NCI-H774 (cell line): ENCODE measurements at places on chromosomes 5 and 9.

DNA sequence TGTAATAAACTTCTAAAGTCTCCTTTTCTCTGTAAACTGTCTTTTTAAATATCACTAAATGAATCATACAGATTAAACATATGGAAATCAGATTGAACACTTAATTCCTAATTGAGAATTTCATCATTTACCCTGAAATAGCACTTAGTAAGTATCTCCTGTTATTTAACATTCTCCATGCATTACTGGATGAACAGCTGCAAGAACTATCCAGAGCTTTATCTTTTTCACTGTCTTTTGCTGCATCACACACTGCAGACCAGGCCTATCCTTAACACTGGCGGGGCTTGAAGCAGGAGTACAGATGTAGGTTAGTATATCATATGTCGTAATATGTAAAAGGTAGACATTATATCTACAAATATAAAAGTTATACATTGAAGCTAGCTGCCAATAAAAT, 108.7 kb upstream of the EFNA5 start:
- DNase-seq, result no peak

- DNase-seq, result no peak
Observed at GRCh38 chr9:127033061-127033460, 89.4 kb downstream of the ANGPTL2 start.

- no peak for DNase-seq
Observed at GRCh38 chr5:39020458-39020857, 53.7 kb downstream of the RICTOR start.

GRCh38 chr5:170408226-170408625, 19.1 kb upstream of the KCNMB1 start:
- no peak for DNase-seq

DNA sequence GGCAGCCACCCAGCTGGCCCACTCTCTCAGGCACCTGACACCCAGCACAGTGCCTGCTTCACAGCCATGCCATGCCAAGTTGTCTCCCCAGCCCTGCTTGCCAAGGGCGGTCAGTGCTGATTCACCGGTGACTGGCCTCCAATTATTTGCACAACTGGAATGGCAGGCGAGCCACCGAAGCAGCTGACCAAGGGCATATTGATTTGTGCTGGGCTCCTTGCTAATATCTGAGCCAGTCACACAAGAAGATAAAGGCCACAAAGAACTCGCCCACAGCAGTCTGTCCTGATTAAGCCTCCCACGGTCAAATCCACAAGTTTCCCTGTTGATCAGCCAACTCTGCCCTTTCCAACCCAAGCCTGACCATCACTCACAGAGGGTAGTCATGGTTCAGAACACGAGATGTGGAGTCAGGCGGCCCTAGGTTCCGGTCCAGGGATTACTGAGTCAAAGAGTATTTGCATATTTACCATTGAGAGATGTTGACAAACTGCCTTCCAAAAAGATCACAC, 6.4 kb upstream of the EEIG1 start:
- DNase-seq, result no peak

DNA sequence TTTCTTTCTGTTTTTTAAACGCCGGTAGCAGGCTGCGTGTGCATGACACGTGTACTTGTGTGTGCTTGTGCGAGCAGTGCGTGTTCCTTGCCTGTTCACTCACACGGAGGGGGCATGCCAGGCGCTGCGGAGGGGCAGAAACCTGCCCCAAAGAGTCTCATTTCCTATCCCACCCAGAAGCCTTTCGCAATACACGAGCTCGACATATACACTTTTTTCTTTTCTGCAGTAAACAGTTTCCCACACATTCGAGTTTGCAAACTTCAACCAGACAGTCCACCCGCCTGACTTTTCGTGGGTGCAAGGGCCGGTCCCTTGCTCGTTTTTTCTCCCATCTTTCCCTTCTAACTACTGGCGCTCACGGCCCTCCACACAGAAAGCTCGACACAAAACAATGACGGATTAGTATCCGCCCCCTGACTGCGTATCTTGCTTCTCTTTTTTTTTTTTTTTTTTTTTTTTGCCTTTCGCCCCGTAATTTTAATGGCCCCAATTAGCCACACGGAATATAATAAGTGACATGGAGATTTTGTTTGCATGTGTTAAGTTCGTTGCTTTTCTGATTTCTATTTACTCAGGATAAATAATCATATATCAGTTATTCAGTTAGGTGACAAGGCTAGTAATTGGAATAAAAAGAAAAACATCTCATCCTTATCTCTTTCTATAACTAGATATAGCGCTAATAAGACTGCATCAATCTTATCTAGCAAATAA, 5.3 kb upstream of the OTP start:
- no peak for DNase-seq

- no peak for DNase-seq
Observed at GRCh38 chr5:86929123-86929766, 311.5 kb downstream of the COX7C start.

GRCh38 chr9:130331573-130331972, 66.0 kb downstream of the HMCN2 start:
- DNase-seq, result no peak

- DNase-seq, result no peak
Observed at GRCh38 chr5:34970552-34970951, 41.2 kb downstream of the DNAJC21 start.

GRCh38 chr9:106172265-106172664, 477.9 kb downstream of the TMEM38B start:
- no peak for DNase-seq

DNA sequence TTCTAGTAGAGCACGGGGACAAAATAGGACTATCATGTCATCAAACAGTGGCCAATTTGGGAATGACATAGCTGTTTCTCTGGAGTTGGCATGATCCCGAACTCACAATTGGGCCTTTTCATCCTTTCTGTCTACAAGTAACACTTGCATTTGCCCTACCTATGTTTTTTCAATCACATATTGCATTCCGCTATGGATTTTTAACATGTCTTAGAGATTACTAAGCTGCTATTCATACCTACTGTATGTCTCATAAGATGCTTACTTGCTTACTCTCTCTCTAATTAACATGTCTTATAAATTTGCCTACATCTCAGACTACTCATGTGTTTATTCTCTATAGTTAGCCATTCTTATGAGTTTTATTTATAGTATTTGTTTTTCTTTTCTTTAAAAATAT, 341.2 kb upstream of the CTNND2 start:
- no peak for DNase-seq

DNA sequence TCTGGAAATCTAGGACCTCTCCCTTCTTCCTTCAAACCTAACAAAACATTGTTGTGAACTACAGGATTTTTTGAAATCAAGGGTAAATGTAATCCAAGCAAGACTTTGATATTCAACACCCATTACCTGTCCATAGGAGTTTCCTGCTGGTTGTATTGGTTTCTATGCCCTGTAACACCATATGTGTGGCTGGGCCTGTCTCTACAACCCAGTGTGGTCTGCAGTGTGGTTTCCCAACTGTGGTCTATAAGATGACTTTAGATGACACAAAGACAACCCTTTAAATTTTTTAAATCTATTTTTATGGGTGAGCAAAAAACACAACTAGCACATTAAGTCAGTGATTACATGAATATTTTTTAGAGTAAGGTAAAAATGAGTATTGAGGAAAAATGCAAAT, 93.1 kb downstream of the SMIM15 start:
- DNase-seq, result no peak

DNA sequence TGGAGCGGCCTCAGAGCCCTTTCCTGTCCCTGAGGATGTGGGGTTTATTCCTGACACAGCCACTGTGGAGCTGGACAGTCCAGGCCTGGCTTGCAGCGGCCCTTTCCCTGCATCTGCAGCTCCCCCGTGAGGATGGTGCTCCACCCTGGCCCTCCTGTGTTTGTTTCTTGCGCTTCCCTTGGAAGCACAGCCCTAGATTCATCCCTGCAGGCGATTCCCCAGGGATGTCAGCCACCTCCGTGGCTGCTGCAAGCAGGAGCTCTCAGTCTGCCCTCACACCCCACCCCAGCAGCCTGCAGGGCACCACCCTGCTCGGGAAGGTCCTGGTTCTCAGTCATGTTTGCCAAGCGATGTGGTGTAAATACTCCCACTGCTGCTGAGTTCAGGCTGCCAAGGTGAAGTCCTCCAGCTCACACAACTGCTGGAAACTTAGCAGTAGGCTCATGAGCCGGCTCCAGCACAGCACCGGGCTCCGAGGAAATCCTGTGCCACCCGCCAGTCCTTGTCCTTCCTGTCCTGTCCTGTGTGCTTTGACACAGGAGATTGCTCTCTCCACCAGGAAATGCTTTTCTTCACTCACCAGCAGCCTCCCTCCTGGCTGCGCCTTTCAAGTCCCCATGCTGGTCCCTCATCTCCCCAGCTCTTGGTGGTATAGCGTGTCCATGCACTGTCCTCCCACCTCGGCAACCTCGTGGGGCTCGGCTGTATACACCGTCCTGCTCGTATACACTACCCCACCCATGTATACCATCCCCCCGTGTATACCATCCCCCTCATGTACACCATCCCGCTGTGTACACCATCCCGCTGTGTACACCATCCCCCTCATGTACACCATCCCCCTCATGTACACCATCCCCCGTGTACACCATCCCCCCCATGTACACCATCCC, 16.2 kb downstream of the ROPN1L start:
- DNase-seq, result no peak

DNA sequence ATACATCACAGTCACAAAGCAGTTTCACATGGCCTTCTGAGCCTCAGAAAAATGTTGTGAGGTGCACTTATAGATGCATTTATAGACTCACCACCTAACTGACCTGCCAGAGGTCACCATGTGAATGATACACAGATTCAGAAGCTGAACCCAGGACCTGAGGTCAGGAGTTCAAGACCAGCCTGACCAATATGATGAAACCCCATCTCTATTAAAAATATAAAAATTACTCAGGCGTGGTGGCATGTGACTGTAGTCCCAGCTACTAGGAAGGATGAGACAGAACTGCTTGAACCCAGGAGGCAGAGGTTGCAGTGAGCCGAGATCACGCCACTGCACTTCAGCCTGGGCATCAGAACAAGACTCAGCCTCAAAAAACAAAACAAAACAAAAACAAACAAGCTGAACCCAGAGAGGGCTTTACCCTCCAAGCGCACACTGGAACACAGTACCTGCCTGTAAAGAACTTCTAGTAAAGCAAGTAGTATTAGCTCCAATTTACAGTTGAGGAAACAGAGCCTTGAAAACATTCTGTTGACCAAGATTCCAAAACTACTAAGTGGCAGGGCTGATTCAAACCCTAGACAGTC, 16.3 kb downstream of the ECPAS start:
- DNase-seq, result no peak

DNA sequence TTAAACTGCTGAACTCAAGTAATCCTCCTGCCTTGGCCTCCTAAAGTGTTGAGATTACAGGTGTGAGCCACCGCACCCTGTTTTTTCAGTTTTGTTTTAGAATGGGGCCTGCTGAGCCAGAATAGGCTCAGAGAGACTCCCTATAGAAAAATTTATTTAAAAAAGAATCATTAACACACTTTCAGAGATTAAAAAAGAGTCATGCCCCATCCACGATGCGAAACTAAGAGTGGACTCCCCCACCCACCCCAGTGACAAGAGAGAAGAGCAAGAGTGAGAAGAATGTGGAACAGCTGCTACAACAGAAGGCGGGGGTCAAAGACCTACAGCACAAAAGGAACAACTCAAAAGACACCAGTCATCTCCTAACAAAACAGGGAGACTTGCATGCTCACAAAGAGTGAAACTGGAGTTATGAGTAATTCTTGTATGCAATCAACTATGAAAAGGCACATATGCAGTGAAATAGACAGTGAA, 47.2 kb downstream of the GLDC start:
- DNase-seq, result no peak

DNA sequence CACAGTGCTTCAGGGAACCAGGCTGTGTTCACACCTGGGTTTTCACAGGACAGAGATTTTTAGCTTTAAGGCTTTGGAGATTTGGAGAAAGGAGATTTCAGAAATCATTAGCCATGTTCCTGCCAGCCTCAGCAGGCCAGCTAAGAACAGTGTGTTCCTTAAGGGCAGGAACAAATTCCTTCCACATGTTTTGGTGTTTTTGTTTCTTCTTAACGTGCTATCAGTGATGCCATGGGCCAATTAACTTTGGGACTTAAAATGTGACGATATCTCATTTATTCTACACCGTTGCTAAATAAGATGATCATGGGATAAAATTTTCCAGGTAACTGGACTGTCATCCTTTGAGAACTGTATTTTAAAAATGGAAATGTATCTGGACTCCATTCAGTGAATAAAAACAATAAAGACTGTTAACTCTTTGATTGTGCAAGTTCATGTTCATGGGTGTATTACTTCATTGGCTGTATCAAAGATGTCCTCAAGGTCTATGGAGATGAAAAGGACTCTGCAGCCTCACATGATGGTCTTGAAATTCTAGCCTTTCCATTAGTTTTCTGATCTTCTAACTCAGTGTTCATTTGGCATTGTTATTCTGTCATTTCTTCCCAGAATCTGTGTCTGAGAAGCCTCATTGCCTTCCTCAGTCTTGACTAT, 72.3 kb downstream of the ZNF366 start:
- DNase-seq, result no peak

GRCh38 chr5:90741022-90741564, 182.5 kb downstream of the ADGRV1 start:
- DNase-seq, result no peak

GRCh38 chr9:88974641-88975040, 16.6 kb upstream of the S1PR3 start:
- DNase-seq, result no peak

- DNase-seq, result no peak
Observed at GRCh38 chr5:135357685-135358084, 41.3 kb downstream of the MACROH2A1 start.

GRCh38 chr9:119175581-119175980, 193.7 kb downstream of the BRINP1 start:
- DNase-seq, result no peak

DNA sequence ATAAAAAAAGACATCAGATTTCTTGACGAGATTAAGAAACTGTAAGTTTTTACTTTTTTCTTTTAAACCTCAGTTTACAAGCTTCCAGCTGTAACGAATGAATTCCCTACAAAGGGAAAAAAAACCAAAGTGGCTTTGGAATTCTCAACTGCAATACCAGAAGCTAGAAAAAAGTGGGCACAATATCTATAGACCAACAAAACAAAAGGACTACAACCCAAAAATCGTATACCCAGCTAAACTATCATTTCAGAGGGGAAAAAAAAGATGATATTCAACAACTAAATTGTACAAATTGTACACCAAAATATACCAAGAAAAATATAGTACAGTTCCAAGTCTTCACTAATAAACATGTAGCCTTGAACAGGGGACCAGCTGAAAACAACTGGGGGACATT, 26.8 kb upstream of the ELOVL7 start:
- no peak for DNase-seq

DNA sequence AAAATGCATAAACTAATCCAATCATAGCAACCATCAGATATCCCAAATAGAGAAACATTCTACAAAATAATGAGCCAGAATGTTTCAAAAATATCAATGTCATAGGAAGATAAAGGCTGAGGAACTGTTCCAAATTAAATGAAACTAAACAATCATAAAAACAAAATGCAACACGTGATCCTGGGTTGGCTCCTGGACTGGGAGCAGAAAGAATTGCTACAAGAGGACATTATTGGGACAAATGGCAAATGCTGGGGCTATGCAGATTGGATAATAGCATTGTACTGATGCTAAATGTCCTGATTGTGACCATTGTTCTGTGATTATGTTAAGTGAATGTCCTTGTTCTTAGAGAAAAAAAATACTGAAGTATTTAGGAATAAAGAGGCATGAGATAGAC, 54.2 kb upstream of the AKNA start:
- DNase-seq, result no peak

GRCh38 chr5:116256717-116257116, 171.9 kb downstream of the COMMD10 start:
- DNase-seq, result no peak
